ENCODE measurements at places on chromosomes 12 and 14.

GRCh38 chr12:92557422-92557724 lies 145.4 kb upstream of the PLEKHG7 start:
- DNase-seq: no peak

GRCh38 chr14:101371799-101372793 lies 189.2 kb upstream of the DIO3 start:
- DNase-seq: no peak

GRCh38 chr14:93002851-93003298 lies 79.9 kb downstream of the CHGA start:
- no peak for DNase-seq

DNA sequence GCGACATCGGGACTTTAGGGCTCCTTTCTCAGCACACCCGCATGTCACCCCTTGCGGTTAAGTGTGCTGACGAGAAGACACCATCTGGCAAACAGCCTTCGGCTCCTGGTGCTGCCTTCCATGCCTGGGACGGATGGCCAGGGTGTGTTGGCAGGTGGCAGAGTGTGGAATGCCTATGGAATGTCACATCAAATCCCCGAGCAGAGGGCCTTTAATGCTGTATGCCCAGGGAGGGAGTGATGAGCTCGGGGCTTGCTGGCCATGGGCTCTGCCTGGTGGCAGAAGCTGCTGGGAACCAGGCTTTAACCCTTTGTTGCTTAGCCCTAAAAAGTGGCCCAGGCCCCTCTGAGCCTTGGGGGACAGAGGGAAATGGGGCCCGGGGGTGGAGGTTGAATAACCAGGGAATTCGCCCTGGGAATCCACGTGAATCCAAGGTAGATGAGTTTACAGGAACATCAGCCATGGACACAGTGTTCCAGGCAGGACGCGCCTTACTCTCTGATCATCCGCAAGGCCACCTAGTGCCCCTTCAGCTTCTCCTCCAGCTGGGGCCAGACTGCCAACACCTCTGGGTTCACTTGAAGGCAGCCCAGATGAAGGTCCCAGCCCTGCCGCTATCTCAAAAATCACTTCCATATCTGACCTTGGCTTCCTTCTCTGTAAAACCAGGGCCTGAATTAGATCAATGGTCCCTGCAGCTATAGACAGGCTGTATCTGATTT lies 17.4 kb downstream of the FAM181A start:
- DNase-seq: no peak

GRCh38 chr14:50031602-50032313 lies 84.6 kb downstream of the VCPKMT start:
- DNase-seq: no peak

GRCh38 chr12:11861864-11862600 lies 208.7 kb upstream of the BCL2L14 start:
- no peak for DNase-seq

DNA sequence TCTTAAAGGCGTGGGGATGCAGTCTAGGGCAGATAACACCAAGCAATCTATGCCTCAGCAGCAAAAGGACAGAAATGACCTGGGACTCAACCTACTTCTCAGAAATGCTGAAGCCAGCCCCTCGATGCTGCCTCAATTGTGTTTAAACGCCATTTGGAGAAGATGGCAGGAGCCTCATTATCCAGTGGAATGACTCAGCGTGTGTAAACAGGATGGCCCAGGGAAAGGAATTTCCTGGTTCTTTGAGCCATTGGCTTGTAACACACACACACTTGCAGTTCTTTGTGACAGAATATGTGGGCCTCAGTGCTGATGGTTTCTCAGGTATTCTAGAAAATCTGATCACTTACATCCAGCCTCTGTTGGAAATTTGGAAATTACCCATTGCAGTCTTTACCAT lies 154.3 kb downstream of the NTF3 start:
- no peak for DNase-seq

GRCh38 chr14:72925171-72925759 lies 999 bp upstream of the DCAF4 start:
- no peak for DNase-seq

DNA sequence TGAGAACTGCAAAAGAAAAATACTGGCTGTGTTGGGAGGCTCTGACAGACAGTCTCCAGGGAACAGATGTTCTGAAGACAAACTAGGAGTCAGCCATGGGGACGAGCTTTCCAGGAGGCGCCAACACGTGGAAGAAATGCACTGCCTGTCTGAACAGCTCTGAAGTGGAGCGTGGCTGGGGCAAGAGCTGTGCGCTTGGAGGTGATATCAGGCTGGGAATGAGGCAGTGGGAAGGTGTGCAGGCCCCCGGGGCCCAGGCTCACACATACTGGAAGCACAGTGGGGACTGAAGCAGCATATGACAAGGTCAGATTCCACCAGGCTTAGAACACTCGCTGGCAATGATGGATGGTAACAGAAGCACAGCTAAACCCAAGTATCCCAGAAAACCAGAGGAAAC lies 17.5 kb downstream of the APPL2 start:
- DNase-seq: no peak

- no peak for DNase-seq
Measured at GRCh38 chr12:23084236-23084995, 459.4 kb downstream of the ETNK1 start.

DNA sequence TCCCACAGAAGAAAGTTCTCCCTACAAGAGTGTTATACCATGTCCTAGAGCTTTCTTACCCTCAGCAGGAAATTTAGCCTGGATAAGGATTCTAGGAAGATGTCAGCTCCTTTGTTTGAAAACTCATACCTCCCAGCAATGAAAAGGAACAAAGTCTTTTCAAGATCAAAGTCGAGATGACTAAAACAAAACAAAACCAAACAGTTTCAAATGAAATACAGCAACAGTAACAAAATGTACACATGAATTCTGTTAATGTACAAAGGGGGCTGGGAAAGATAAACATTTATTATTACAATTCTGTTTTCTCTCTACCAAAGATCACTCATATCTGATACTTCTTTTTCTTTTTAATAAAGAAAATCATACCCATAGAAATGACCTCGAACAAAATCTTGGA lies 36.8 kb downstream of the SPX start:
- DNase-seq: no peak

- DNase-seq: no peak
Measured at GRCh38 chr12:29102741-29103140, 46.3 kb upstream of the FAR2 start.

DNA sequence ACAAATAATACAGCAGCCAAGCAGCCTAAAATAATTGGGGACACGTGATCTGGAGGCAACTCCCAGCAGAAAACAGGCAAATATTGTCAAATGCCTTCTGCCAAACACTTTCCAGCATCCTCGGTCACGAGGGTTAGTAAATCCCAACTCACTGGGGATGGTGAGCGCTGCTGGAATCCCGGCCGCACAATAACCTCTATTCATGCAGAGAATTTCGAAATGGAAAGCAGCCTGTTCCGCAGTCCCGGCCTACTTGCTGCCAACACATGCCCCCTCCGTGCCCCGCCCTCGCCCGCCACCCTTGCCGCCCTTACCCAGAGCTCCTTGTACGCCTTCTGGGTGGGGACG lies 62.2 kb downstream of the RFX4 start:
- no peak for DNase-seq

DNA sequence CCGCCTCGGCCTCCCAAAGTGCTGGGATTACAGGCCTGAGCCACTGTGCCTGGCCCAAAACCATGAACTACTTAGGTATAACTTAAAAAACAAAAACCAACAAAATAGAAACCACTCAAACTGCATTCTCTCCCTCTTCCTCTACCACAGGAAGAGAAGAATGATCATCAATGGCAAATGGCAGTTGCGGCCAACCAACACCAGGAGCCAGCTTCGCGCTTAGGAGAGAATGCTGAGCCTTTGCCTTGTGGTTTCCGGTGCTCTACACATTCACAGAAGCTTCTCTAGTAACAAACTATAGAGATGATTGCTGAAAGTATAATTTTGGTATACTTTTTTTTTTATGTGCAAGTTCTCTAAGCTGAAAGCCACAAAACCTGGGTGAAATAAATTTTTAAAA lies 17.1 kb downstream of the CATSPERB start:
- no peak for DNase-seq

GRCh38 chr14:79705126-79705894 lies 506.0 kb downstream of the DIO2 start:
- DNase-seq: no peak

GRCh38 chr12:117985182-117985581 lies 16.4 kb upstream of the KSR2 start:
- DNase-seq: no peak

GRCh38 chr14:102321456-102322422 lies 2.2 kb downstream of the ZNF839 start:
- no peak for DNase-seq

- no peak for DNase-seq
Measured at GRCh38 chr12:72134246-72135020, 137.7 kb upstream of the TRHDE start.

- DNase-seq: no peak
Measured at GRCh38 chr12:51322452-51322851, 1.5 kb downstream of the BIN2 start.

- no peak for DNase-seq
Measured at GRCh38 chr14:89625244-89625713, 208.2 kb upstream of the FOXN3 start.

DNA sequence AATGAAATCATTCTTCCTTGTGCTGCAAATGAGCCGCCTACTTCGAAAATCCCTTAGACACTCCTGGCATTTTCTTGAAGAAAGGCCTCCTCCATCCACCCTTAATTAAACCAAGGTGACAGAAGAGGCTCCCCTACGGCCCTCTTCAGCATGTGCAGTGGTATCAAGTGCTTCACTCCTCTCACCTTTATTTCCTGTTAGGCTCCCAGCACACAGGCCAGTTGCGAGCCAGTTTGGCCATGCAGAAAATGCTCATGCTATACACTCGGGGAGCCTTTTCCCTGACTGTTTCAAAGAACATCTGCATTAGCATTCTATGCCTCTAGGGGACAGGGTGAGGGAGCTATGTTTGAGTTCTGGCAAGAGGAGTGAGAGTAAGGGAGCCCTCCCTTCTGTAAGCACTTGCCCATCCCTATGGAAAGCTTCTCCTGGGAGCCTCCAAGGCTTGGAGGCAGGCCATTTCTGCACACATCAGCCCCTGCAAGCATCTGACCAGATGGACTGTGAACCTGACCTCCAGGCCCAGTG lies 291.5 kb downstream of the RPS29 start:
- no peak for DNase-seq

DNA sequence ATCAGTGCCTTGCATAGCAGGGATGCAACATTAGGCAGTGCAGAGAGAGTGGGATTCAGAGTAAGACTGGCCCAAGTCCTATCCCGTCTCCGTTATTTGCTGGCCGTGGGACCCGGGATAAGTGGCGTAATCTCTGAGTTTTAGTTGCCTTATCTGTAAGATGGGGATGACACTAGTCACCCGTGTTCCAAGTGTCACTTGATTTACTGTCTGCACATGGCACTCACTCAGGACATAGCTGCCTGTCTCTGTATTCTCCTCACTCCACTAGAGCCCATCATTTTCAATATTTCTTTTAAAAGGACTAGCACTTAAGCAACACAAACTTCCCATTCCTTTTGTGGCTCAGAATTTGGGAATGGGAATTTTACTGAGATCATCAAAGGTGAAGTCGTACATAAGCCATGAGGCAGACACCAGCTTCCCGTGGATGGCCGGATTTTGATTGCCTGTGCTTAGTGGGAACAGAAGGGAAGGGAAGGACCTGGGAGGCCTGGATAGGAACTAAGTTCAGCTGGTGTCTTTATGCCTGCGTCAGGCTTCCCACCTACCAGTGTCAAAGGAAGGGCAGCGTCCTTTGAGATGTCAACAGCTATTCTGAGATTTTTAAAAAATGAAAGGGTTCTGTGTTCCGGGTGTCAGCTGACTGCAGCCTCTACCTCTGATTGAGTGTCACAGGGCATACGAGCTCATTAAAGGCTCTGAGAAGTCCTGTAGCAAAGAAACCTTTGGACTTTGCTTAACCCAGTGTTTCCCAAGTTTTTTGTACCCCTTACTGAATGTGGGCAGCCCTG lies 361.4 kb downstream of the CACNA1C start:
- no peak for DNase-seq

DNA sequence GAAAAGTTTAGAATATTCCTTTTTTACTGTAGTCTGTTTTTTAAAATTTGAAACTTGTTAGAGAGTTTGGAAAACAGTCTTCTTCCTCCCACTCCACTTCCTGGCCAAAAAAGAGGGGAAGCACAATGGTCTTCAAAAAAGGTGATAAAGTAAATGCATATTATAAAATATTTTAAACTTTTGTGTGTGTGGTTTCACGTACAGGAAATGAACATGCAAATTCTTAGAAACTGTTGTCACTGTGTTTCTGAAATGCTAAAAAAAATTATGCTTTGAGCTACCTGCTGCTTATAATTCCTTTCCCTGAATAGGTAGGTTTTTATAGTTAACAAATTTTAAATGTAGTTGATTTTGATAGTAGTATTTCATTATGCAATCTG lies 2.9 kb downstream of the FGFR1OP2 start:
- DNase-seq: no peak

- no peak for DNase-seq
Measured at GRCh38 chr12:10121278-10121677, 8.7 kb downstream of the CLEC7A start.

Measured in T follicular helper cell (primary cell).